ENCODE measurements at places on chromosomes 2 and 18. TPM values are rescaled to one million over a fixed set of nuclear protein-coding genes. Genes with fewer than 3 reads are reported as not detected.

Gene MRPS9
- 29.8 TPM for total RNA-seq

Gene IER3IP1
- 15.3 TPM for total RNA-seq

Gene KIF1A
- total RNA-seq, result not detected

Gene REG3A
- total RNA-seq, result not detected

Gene SPOPL
- 34.5 TPM for total RNA-seq

Gene PSMA8
- 0.31 TPM for total RNA-seq

Gene SP100
- total RNA-seq, result 190 TPM

Gene IL37
- total RNA-seq, result not detected

Gene DYNC1I2
- 51.0 TPM for total RNA-seq

Data from natural killer cell treated with Interleukin-12 subunit alpha and Interleukin-12 subunit beta and Interleukin-15 and Interleukin-18, amount 100 ng/mL, for 72 hours (primary cell).